ENCODE measurements at places on chromosomes 13 and 19.

- DNase-seq, result no peak
These were observed 12.9 kb upstream of the GARIN5A start for GRCh38 chr19:50489461-50490011.

DNA sequence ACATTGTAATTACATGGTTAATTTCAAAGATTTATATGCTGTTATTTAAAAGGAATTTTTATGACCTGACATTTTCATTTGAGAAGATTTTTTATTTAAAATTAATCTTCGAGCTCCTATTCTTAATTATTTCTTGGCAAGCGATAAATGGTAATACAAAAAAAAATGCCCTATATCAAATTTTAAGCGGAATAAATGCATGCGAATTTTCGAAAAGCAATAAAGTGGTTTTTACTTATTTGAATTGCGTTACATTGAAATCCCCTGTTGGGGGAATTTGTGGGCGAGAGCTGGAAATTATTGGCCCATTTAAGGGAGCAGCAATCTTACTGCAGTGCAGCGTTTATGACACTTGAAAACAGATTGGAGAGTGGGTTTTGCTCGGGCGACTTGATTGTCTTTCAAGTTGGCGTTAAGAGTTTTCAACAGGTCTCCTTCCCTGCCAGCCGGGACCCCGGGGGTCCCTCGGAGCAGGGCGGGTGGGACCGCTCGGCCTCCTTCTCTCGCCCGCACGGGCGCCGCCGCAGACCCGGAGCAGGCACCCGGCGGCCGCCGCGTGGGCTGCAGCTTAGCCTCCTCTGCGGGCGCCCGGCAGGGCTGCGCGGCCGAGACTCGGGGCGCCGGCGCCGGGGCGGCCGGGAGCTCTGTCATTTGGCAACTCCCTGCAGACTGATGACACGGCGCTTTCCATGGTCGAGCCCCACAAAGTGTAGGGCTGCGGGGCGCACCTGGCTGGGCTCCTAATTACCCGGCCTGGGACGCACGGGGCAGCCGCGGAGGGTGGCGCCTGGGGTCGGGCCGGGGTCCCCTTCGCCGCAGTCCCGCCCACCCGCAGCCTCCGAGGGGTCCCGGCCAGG is 255.1 kb upstream of the SOX21 start:
- no peak for DNase-seq

- no peak for DNase-seq
These were observed 406.3 kb downstream of the COG6 start for GRCh38 chr13:40061466-40062450.

- no peak for DNase-seq
These were observed 55.0 kb downstream of the LRCH1 start for GRCh38 chr13:46607768-46608564.

GRCh38 chr19:45156011-45156630 is 4.7 kb downstream of the NKPD1 start:
- no peak for DNase-seq

DNA sequence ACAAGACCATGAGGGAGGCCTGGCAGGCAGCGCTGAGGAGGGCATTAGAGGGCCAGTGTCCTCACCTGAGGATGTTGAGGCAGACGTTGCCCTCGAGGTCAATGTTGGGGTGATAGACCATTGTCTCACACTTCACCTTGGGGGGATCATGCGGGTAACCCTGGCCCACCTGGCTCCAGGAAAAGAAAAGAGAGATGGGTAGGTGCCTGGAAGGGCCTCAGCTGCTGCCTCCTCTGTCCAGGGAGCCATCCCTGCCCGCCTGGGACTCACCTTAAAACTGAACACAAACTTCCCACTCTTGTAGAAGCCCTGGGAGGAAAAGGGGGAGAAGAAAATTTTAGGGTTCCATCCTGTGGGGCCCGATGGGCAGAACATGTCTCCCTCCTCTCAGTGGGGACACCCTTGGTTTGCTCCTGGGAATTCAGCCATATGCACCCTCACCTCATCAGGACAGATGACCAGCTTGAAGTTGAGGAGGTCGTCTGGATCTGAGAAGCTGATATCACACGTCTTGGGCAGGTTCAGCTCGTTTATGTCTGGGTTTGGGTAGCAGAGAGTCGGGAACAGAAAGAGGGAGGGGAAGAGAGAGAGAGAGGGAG is 1.7 kb downstream of the UBE2M start:
- DNase-seq, result no peak

- no peak for DNase-seq
These were observed 1.1 kb downstream of the CCNE1 start for GRCh38 chr19:29812881-29813275.

DNA sequence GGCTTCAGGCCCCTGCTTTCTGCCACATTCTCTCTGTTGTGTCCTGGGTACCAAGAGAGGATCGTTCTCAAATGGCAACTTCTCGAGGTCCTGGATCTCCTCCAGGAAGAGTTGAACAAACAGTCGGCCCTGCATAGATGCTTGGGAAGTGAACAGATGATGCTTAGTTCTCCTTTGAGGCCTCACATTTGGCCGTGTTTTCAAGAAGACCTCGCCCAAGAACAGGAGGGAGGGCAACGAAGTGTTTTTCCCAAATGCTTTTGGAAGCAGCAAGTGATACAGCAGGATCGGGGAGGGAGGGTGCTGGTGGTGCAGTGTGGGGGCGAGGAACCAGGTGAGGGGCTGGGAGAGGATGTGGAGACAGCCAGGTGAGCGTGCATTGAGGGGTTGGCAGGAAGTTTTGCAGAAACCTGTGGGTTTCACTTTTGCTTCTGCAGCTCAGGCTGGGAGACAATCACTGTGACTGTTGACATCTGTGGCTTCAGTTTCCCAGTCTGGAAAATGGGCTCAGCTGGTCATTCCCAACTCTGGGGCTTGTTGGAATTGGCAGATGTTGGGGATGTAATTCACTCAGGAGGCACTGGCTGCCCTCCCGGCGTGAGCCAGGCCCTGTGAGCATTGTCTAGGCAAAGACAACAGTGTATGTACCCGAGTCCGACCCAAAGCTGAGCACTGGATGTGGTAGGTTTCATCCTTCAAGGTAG is 21.6 kb downstream of the MAST3 start:
- no peak for DNase-seq

- DNase-seq, result no peak
These were observed 566.3 kb downstream of the KCTD12 start for GRCh38 chr13:76319921-76320320.

DNA sequence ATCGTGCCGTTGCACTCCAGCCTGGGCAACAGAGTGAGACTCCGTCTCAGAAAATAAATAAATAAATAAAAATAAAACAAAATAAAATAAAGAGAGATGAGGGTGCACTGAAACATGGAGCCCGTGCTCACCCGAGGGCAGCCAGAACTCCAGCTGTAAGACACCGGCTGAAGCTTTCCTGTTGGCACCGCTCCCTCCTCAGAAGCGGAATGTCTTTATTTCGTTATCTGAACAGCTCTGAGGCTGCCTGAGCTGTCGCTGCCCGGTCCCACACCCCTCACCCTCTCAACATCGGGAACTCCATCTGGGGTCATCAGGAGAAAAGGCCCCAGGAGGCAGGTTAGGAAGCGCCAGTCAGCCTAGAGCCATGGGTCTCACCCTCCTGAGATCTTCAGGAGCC is 24.4 kb downstream of the ZNF787 start:
- DNase-seq, result no peak

DNA sequence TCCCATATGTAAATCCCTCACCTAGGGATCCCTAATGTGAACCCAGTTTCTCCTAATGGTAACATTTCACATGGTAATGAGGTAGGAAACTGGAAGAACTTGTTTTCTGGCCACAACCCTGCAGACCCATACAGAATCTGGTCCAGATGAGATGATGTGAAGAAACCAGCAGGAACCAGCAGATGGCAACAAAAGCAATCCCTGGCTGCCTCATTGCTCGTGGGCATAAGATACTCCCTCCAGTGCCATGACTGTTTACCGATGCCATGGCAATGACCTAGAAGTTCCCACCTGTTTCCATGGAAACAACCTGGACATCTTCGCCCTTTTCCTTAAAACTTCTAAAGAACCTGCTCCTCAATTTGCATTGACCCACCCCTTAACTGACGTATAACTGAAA is 1.4 kb upstream of the CD209 start:
- no peak for DNase-seq

GRCh38 chr13:97761796-97762540 is 191.5 kb upstream of the IPO5 start:
- no peak for DNase-seq

DNA sequence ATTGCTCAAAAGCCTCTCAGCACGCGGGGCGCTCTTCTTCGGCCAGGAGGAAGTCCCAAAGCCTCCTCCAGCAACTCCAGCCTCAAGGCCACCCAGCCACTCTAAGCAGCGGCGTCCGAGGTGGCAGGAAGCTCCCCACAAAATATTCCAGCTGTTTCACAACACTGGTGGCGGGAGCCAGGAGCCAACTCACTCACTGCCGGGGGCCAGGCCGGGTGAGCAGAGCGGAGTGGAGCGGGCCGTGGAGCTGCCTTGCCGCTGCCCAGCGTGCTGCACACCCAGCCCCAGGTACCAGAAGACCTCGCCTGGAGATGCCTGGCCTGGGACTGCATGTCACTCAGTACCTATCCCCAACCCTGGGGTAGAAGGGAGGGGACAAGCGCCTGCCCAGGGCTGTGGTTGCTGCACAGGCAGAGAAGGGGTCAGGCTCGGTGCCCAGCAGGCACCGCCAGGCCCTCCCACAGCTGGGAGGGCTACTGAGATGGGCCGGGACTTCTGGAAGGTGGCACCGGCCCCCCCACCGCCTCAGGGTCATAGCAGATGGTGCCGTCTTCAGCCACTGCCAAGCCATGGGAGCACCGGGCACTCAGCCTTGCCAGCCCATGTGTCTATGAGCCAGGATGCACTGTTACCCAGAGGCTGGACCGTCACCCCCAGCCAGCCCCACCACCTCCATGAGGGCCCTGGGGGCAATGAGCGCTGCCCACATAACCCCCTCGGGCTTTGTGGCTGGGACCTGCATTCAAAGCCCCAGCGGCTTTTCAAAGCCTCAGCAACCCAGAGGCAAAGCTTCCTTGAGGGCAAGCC is 59.2 kb downstream of the MLLT1 start:
- DNase-seq, result no peak

DNA sequence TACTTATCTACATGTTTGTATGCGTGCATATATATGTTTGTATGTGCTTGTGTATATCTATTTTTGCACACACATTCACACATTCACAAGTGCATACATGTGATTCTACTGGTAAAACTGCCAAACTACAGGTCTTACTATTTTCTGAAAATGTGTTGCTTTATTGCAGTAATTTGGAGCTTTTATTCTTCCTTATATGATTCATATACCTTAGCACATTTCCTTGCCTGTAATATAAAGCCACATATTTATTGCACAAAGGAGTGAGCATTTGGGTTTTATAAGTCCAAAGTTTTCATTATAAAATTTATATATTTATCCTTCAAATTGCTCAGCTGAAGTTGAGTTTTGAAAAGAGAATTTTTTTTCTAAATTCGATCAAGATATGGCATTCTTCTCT is 1120.4 kb upstream of the PCDH9 start:
- DNase-seq, result no peak

- no peak for DNase-seq
These were observed 24.6 kb upstream of the ZNF846 start for GRCh38 chr19:9793071-9793591.

- no peak for DNase-seq
These were observed 2.0 kb downstream of the FBL start for GRCh38 chr19:39843919-39844793.

DNA sequence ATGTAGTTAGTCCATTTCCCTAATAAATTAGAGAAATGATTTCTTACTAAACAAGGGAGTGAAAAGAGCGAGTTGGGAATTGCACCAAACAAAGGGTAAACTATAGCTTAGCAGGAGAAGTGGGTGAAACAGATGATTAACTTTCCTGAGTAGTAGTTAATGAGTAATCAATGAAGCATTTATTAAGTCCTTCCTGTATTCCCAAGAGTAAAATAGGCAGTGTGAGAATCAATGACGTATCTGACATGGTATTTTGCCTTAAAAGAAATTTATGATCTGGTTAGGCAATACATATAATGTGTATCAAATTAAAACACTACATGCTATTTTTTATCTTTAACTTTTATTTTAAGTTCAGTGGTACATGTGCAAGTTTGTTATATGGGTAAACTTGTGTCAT is 142.8 kb downstream of the KLF5 start:
- DNase-seq, result no peak

GRCh38 chr19:43425567-43426392 is 11.1 kb downstream of the TEX101 start:
- DNase-seq, result no peak

DNA sequence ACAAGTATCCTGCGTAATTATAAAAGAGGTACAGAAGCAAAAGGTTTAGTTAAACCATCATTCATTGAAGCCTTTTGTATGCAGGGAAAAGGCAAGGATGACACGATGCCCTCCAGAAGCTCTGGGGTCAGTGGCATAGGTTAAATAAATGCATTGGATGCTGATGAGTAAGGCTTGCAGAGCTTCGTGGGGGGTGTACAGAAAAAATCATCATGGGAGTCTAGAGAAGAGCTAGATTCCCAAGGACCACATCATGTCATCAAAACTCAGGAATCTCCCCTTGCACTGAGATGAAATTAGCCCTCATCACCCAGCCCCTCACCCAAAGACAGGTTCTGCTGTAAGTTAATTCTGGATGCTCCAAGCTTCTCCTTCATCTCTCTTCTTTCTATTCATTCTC is 8.3 kb downstream of the FPR1 start:
- no peak for DNase-seq

- DNase-seq, result no peak
These were observed 231.7 kb downstream of the TUBA3C start for GRCh38 chr13:18949970-18950369.

DNA sequence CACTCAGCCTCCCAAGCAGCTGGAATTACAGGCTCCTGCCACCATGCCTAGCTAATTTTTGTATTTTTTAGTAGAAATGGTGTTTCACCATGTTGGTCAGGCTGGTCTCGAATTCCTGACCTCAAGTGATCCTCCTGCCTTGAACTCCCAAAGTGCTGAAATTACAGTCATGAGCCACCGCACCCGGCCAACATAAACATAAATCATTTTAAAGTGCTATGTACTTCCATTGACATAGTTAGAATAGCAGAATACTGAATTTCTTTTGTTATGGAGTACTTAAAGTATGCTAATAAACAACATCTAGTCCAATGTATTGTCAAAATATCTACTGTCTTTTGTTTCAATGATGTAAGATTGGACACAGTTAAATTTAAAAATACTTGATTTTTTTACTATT is 539.0 kb downstream of the PCDH9 start:
- DNase-seq, result no peak

DNA sequence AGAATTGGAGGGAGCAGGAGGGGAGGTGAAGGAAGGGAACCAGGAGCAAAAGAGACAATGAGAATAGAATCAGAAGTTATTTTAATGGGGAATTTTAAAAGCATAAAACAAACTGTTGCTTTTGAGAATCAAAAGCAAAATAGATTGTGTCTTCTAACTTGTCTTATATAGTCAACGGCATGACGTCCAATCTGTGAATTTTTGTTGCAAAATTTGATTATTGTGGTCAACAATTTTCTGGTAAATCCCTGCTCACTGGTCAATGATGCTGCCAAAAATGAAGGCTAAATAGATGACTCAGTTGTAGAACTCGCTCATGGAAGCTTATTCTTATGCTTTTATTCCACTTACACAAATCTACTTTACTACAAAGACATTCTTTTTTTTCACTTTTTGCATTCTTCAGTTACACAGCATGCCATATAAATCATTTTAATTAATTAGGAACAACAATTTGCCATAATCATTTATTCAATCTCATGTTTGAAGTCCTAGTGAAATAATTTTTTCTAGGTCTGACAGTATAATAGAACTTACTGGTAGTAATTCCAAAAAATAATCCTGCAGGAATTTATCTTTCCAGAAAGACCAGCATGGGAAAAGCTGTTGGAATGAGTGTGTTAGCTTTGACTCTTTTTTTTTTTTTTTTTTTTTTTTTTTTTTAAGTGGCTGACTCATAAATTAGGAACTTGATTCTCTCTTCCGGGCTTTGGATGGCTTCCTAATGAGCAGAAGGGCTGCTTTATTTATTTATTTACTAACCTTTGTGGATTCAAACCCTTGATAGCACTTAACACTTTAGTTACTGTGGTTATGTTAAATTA is 256.9 kb downstream of the SPRY2 start:
- DNase-seq, result no peak

All from cortex of kidney (tissue), 1 donor.